Kidney (tissue), 22 donors: ENCODE measurements at places on chromosomes 13 and 19. TPM values are rescaled to one million over a fixed set of nuclear protein-coding genes. Genes with fewer than 3 reads are reported as not detected.
A peak's percentile ranks its signal among the peaks of the same experiment; 100 is the strongest.

PSG7 gene
- total RNA-seq = not detected

IGSF23 gene
- not detected for total RNA-seq

ZNF628 gene
- 12.0 TPM for total RNA-seq

SIGLEC7 gene
- total RNA-seq = 4.0 TPM

VSTM2B gene
- not detected for total RNA-seq

ZNF554 gene
- total RNA-seq = 6.9 TPM

ZNF285 gene
- total RNA-seq = 4.9 TPM

POLR1D gene
- total RNA-seq = 72.8 TPM

EXOSC5 gene
- 16.8 TPM for total RNA-seq

URAD gene
- total RNA-seq = not detected

- no peak for DNase-seq
Measured at GRCh38 chr13:67498948-67499347, 268.8 kb upstream of the PCDH9 start.

GRCh38 chr19:29837448-29837981, 25.7 kb downstream of the CCNE1 start:
- no peak for DNase-seq

GRCh38 chr19:17322854-17323253, 11.8 kb downstream of the ANO8 start:
- DNase-seq = no peak

DNA sequence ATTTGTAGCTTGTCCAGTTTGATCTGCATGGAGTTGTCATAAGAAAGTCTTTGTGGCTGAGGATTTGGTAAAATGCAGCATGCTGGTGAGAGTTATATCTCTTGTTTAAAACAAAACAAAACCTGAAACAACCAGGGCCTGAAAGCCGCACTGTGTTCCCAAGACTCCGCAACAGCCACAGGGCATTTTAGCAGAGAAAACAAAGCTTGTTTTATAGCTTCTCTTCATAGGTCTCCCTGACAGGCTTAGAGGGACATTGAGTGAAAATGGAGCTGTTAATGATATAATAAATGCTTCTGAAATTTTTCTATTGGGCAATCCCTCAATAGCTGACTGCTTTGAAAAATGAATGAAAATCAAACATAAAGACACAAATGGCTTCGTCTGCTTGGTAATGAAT, 148.7 kb upstream of the RNF113B start:
- DNase-seq = no peak

GRCh38 chr13:62371737-62372136, 956.1 kb upstream of the PCDH20 start:
- no peak for DNase-seq

DNA sequence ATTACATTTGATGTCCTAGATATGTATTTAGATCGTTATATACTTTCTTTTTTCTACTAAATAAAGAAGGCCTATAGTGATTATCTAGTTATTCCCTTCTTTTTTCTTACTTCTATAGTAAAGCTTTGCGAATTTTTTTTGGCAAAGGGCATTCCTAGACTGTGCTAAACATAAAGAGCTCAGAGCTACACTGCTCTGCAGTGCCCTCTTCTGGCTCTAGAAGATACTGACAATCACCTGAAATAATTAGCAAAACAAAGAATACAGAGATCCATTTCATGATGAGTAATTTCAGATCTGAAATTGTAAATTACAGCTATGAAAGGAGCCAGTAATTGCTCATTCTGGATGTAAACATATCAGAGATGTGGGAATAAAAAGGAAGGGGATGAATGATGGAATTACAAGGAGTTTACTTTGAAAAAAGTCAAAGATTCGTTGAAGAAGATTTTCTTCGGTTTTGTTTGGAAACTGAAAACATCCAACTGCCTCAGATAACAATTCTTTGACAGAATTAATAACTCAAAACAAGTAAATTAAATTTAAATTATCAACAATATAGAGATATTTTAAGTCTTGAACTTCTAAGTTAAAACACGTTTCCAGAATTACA, 288.5 kb downstream of the NALCN start:
- peak; percentile 57 for DNase-seq

- no peak for DNase-seq
Measured at GRCh38 chr13:75661443-75661842, 25.3 kb downstream of the LMO7 start.

- DNase-seq = no peak
Measured at GRCh38 chr19:54489341-54489740, 13.3 kb upstream of the LAIR2 start.

DNA sequence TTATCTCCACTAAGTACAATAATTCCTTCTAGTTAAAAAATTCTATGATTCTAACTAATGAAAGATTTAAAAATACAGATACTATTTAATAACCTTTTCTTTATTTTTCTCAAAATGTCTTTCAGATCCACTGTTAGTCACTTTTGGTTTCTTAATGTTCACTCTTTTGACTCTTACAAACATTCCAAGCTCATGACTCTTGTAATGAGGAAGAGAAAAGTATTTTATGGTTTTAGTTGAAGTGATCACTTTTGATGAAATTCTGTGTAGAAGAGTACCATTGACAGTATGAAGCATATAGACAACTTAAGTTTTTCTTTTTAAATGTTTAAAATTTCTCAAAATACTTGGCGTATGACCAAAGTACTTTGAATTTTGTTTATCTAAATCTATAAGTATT, 27.8 kb downstream of the COG3 start:
- DNase-seq = no peak

DNA sequence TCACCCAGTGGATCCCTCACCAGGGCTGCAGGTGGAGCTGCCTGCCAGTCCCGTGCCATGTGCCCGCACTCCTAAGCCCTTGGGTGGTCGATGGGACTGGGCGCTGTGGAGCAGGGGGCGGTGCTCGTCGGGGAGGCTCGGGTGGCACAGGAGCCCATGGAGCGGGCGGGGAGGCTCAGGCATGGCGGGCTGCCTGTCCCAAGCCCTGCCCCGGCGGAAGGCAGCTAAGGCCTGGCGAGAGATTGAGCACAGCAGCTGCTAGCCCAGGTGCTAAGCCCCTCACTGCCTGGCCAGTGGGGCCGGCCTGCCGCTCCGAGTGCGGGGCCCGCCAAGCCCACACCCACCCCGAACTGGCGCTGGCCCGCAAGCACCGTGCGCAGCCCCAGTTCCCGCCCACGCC, 16.8 kb upstream of the B3GLCT start:
- no peak for DNase-seq

DNA sequence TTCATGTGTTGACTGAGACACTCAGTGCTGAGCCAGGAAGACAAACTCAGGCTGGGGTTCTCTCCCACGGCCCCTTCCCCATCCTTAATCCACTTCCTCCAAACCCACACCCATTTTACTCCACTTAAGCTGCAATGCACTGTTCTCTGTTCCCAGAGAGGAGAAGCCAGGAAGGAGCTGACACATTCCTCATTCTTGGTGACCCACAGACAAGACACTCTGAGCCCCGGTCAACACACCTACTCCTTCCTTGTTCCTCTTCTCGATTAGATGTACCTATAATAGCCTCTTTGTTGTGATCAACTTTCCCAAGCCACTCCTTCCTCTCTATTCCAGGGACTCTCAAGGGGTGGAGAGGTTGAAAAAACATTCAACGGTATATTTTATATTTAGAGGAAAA, 47.1 kb downstream of the INSR start:
- DNase-seq = no peak

DNA sequence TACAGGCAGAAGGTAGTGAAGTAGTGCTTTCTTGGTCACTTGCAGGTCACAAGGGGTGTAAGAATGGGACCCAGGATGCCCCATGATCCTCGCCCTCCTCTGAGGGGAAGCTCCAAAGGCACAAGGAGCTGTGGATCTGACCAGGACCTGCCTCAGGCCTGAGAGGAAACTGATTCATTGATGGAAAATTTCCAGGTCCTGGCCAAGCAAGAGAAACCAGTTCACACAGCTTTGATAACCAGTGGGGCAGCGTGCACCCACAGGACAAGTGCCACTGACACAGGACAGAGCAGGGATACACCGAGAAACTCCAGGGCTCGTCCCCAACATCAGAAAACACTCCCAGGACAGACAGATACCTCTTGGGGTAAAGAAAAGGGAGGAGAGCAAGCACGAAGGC, 177.1 kb downstream of the RBM26 start:
- DNase-seq = no peak

- DNase-seq = no peak
Measured at GRCh38 chr19:21621671-21622070, 116.3 kb downstream of the ZNF429 start.

DNA sequence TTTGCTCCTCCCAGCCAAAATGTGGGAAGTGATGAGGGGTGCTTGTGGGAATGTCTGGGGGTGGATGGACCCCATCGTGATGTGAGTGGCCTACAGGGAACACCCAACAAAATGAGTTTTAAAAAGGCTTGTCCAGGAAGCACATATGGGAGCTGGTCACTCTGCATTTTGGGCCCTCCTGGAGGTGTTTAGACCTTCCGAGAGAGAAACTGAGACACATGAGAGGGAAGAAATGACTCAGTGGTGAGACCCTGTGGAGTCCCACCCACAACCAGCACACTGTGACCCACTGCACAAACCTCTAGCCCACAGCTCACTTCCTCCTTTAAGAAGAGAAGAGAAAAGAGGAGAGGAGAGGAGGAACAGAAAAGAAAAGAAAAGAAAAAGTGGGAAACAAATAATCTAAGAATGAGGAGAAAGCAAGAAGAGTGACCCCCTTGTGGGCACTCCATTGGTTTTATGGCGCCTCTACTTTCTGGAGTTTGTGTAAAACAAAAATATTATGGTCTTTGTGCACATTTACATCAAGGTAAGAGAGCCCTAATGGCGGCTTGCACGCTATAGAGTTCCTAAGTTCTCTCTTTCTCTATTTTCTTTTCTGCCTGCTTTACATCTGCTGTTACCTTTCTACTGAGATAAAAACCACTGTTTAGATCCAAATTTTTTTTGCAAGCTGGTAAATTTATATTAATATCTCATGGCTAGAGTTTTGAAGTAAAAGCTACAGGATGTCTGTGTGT, 13.3 kb upstream of the LILRB1 start:
- no peak for DNase-seq

DNA sequence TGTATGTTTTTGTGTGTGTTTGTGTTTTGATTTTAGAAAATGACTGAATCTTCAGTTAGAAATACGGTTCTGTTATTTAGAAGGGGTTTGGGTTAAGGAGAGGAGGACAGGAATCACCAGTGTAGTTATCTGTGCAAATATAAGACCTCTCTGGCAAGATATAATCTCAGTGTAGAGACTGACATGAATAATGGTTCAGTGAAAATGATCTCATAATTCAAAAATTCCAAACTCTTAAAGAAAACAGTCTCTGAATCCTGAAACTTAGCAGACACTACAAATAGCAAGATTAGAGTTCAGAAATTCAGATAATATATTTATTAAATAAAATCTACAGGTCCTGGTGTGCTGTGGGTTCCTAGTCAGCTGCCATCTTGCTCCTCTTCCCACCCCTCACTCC, 73.5 kb downstream of the PDS5B start:
- no peak for DNase-seq

DNA sequence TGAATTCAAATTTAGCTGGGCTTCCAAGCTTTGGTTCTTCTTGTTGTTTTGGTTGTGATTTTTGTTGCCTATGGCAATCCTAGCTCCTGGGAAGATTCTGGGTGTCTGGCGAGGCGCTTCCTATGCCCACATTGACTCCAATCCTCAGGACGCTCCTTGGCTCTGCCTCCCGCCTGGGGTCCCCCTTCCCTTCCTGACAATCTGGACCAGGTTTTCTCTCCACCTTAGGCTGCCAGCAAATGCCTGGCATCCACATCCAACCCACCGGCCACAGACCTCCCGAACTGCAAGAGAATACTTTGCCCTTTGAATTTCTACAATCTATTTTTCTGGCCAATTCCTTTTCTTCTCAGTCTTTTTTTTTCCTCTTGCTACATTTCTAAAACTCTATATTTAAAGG, 186.9 kb upstream of the UBL3 start:
- no peak for DNase-seq

DNA sequence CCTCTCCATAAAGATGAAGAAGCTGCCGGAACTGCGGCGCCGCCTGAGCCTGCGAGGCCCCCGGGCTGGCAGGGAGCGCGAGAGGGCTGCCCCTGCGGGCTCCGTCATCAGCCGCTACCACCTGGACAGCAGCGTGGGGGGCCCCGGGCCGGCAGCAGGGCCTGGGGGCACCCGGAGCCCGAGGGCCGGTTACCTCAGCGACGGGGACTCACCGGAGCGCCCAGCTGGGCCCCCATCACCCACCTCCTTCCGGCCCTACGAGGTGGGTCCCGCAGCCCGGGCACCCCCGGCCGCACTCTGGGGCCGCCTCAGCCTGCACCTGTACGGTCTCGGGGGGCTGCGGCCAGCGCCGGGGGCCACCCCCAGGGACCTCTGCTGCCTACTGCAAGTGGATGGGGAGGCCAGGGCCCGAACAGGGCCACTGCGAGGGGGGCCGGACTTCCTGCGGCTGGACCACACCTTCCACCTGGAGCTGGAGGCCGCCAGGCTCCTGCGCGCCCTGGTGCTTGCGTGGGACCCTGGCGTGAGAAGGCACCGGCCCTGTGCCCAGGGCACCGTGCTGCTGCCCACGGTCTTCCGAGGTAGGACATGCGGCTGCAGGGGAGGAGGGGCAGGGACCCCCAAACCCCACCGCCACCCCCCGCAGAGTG, 2.7 kb downstream of the SYDE1 start:
- DNase-seq = no peak

DNA sequence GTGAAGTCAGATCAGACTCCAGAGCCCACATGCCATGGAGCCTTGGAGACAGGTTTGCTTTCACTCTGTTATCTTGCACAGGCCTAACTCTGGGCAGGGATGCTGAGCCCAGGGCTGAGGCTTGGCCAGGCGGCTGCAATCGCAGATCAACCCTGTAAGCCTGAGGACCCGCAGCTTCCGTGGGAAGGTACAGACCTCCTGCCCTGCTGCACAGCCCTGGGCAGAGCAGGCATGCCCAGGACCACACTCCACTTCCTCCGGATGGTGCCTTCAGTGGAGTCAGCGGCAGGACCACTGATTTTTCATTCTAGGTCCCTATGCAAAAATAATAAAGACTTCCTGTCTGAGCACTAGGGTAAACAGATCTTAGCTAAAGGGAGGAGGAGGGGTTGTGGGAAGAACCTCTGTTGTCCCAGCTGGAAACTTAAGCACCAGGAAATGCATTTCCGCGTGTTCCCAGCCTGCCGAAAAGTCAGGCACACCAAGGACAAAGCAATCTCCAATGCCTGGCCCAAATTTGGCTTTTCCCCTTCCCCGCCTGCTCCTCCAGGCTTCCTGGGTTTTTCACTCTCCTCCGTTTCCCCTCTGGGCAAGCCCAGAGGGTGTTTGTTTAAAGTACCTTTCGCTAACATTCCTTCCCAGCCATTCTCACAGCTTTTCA, 87.3 kb downstream of the KCTD15 start:
- peak; percentile 76 for DNase-seq

GRCh38 chr13:110137680-110138009, 169.3 kb downstream of the COL4A1 start:
- no peak for DNase-seq
